ENCODE measurements at places on chromosomes 4 and X. TPM values are rescaled to one million over a fixed set of nuclear protein-coding genes. Genes with fewer than 3 reads are reported as not detected.

The CHRNA9 gene
- total RNA-seq = 0.99 TPM

The MAGEA12 gene
- not detected for total RNA-seq

The TRAPPC11 gene
- 31.3 TPM for total RNA-seq

The GPR143 gene
- total RNA-seq = 1.7 TPM

The DCX gene
- total RNA-seq = 0.19 TPM

The LYAR gene
- total RNA-seq = 29.5 TPM

The ERVMER34-1 gene
- total RNA-seq = 0.05 TPM

The IBSP gene
- total RNA-seq = 0.33 TPM

The REPS2 gene
- 1.7 TPM for total RNA-seq

The TMPRSS11A gene
- total RNA-seq = 0.24 TPM

The MAGEA6 gene
- not detected for total RNA-seq

The SNCA gene
- total RNA-seq = 14.1 TPM

The PNMA6A gene
- 0.71 TPM for total RNA-seq

The FAM149A gene
- total RNA-seq = 3.8 TPM

The MGAT4D gene
- not detected for total RNA-seq

The USP17L30 gene
- not detected for total RNA-seq

The CYBB gene
- 41.7 TPM for total RNA-seq

The KLHL13 gene
- total RNA-seq = 4.9 TPM

The HCFC1 gene
- 12.7 TPM for total RNA-seq

The NSG1 gene
- total RNA-seq = 2.6 TPM

The PIR gene
- 4.6 TPM for total RNA-seq

The MAP9 gene
- total RNA-seq = 3.1 TPM

The USP17L17 gene
- total RNA-seq = not detected

The ARMCX4 gene
- 1.8 TPM for total RNA-seq

The GPC3 gene
- total RNA-seq = 26.2 TPM

The F9 gene
- total RNA-seq = not detected

The PCDH10 gene
- total RNA-seq = 1.7 TPM

The HSD17B10 gene
- total RNA-seq = 92.6 TPM

The VEGFC gene
- total RNA-seq = 1.3 TPM

The PHKA2 gene
- total RNA-seq = 13.0 TPM

The NOX1 gene
- 0.33 TPM for total RNA-seq

The HS3ST1 gene
- 1.5 TPM for total RNA-seq

The USP17L12 gene
- not detected for total RNA-seq

The CTAG1B gene
- not detected for total RNA-seq

The P2RY4 gene
- not detected for total RNA-seq

The AMER1 gene
- 2.2 TPM for total RNA-seq

The DNAAF6 gene
- total RNA-seq = 0.05 TPM

The LNX1 gene
- total RNA-seq = 1.6 TPM

The TTC29 gene
- total RNA-seq = 0.09 TPM

The MAGEB2 gene
- not detected for total RNA-seq

The SHROOM3 gene
- 1.7 TPM for total RNA-seq

The GATA1 gene
- total RNA-seq = 0.57 TPM

The RHOXF1 gene
- total RNA-seq = 0.42 TPM

The FAM9C gene
- total RNA-seq = not detected

The CT45A1 gene
- total RNA-seq = not detected

The GAGE12F gene
- not detected for total RNA-seq

The PPP4R3C gene
- not detected for total RNA-seq

The MYOZ2 gene
- 0.33 TPM for total RNA-seq

The SLC10A6 gene
- 0.05 TPM for total RNA-seq

The SCRG1 gene
- total RNA-seq = 0.05 TPM

The RRH gene
- 0.05 TPM for total RNA-seq

The GLRA3 gene
- total RNA-seq = 0.05 TPM

The LRP2BP gene
- total RNA-seq = 0.71 TPM

The TRO gene
- total RNA-seq = 17.3 TPM

The SSX2 gene
- total RNA-seq = not detected

The ANAPC10 gene
- total RNA-seq = 36.5 TPM
